T-helper 17 cell (primary cell): ENCODE measurements at places on chromosomes 5 and 9. TPM values are rescaled to one million over a fixed set of nuclear protein-coding genes. Genes with fewer than 3 reads are reported as not detected.

DNA sequence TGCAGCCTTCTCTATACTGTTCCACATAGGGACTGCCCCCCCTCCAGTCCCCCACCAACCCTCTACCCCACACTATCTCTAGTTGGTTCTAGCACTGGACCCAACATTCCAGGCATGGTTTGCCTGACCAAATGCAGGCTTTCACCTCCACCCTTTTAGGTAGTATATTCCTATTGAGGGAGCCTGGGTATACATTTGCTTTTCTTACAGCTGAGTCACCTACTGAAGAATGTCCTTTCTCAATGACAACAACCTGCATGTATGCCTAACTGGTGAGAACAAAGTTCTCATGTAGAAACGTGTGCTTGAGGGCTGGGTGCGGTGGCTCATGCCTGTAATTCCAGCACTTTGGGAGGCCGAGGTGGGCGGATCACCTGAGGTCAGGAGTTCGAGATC lies 8.2 kb downstream of the TNIP1 start:
- DNase-seq: no peak

DNA sequence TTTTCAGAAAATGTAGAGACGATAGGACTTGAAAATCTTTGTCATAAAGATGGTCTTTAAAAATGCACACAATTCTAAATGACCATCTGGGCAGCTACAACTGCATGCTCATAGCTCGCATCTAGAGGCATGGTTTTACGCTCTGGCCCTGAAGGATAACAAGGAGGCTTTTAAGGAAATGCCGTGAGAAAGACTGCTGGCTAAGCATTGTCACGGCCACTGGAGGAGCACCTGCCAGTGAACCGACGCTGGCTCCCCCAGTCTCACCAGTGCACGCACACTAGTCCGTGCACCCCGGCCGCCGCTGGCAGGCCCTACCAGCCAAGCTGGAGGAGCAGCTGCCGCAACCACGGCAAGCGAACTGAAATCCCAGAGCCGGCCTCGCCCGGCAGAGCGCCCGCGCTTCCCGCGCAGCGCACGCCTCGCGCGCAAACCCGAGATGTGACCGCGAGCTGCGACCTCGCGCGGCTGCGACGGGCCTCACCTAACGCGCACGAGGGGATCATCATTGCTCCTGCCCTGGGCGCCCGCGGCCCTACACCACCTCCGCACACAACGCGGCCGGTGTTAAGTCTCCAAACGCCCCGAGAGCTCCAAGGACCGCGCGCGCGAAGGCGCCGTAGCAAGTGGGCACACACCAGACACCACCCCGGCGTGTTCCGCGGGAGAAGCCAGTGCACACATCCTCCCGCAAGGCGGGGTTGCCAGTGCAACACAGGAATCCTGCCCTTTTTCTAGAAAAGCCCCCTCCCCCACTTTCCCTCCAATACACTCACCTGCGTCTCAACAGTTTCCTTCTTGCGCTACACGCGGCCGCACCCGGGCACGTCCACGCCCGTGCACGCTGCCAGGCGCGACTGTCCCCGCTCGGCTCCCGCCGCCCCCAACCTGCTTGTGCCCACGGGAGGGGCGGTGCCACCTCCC lies 5.3 kb downstream of the ELAVL2 start:
- DNase-seq: no peak

GRCh38 chr5:143258559-143259253 lies 144.8 kb downstream of the NR3C1 start:
- DNase-seq: no peak

GRCh38 chr9:72627147-72627546 lies 105.7 kb downstream of the TMC1 start:
- DNase-seq: no peak

The KCNV2 gene
- total RNA-seq: not detected

GRCh38 chr5:124706729-124707361 lies 39.6 kb downstream of the ZNF608 start:
- no peak for DNase-seq

GRCh38 chr9:18851069-18851795 lies 181.8 kb downstream of the SAXO1 start:
- DNase-seq: no peak

The IER5L gene
- 2.4 TPM for total RNA-seq

- DNase-seq: no peak
Observed at GRCh38 chr5:110329955-110330525, 396.4 kb downstream of the TMEM232 start.

The TMEM167A gene
- total RNA-seq: 41.2 TPM
